T-helper 22 cell (primary cell): ENCODE measurements at places on chromosomes 2 and 18.

DNA sequence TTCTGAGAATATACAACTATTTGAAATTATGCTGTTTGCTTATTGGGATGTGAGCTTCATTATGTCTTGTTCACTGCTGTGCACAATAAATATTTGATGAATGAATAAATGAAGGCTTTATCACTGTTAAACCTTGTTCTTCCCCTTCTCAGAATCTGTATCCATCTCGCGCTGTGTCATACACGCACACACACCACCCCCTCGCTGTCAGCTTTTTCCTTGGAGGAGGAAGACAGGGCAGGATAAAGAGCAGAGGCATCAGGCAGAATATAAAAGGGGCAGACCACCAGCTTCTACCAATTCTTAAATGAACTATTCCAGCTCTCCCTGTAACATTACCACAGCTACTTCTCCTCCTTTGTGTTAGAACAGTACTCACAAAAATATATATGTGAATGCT is 75.0 kb downstream of the CD226 start:
- DNase-seq = no peak

GRCh38 chr2:86274265-86274917 is 63.0 kb downstream of the REEP1 start:
- no peak for DNase-seq

- no peak for DNase-seq
Measured at GRCh38 chr2:136255127-136255526, 137.2 kb upstream of the CXCR4 start.

DNA sequence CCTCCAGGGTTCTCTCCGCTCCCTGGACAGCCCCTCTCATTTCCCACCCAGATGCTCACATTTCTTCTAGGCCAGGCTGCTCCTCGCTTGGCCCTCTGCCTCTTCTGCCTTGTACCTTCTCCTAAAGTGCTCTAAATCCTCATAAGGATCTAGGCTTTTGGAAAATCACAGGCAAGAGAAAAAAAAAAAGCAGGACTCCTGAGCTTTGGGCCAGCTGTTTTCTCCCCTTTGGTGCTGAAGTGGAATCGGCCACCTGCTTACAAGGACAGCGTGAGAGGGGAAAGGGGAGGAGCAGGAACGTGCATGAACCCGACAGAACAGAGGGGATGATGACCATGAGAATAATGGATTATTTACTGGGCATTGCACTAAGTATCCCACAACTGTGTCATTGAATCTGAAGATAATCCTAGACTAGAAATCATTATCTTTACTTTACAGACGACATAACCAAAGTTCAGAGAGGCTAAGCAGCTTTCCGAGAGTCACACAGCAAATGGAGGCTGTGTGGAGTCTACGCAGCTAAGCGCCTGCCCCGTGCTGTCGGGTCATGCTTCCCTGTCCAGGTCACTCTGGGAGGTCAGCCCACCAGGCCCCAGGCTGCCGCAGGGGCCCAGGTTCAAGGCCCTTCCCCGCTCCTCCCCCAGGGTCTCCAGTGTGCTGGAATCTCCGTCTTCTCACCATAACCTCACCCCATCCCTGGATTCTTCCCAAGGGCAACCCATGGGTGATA is 141.9 kb downstream of the PXDN start:
- no peak for DNase-seq

DNA sequence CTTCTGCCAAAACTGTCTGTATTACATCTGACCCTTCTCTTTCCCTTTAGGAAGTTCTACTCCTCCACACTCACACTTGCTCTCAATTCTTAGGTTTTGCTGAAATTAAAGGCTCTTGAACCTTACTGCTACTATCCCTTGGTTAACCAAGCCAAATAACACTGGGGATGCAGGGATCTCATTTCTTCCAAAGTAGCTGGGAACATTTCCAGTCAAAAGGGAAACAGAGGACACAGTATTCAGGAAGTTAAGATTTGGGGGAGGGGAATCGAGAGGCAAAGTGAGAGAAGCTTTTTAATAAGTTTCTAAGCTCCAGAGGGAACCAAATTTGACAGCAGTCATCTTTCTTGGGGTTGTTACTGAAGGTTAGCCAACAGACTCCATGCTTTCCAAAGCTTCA is 6.2 kb downstream of the SEPTIN2 start:
- DNase-seq = no peak

DNA sequence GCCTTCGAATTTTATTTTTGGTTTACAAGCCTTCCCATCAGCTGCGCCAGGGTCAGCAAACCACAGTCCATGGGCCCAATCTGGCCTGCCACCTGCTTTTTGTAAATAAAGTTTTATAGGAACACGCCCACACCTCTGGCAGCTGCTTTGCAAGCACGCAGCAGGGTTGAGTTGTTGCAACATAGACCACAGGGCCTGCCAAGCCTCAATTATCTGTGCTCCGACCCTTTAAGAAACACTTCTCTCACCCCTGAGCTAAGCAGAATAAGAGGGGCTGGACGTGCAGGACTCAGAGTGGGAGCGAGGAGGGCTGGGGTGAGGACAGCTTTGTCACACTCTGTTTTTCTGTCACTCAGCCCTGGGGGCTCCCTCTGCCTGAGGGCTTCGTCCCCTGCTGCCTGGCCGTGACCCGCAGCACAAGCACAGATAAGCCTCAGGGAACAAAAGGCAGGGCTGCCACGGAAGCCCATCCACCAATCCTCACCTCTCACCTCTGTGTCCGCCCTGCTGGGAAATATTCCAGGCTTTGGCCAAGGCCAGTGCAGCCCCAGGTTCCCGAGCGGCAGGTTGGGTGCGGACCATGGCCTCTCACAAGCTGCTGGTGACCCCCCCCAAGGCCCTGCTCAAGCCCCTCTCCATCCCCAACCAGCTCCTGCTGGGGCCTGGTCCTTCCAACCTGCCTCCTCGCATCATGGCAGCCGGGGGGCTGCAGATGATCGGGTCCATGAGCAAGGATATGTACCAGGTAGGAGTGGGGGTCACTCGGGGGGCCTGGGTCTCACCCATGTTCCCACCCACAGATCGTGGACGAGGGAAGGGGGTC is at the start of gene AGXT:
AGXT (plus strand) TSS at position 539 of the 823 bp plus-strand sequence; CDS start at position 581, 42 bp downstream.
- no peak for DNase-seq

- no peak for DNase-seq
Measured at GRCh38 chr18:75587131-75587530, 159.6 kb upstream of the SMIM21 start.

DNA sequence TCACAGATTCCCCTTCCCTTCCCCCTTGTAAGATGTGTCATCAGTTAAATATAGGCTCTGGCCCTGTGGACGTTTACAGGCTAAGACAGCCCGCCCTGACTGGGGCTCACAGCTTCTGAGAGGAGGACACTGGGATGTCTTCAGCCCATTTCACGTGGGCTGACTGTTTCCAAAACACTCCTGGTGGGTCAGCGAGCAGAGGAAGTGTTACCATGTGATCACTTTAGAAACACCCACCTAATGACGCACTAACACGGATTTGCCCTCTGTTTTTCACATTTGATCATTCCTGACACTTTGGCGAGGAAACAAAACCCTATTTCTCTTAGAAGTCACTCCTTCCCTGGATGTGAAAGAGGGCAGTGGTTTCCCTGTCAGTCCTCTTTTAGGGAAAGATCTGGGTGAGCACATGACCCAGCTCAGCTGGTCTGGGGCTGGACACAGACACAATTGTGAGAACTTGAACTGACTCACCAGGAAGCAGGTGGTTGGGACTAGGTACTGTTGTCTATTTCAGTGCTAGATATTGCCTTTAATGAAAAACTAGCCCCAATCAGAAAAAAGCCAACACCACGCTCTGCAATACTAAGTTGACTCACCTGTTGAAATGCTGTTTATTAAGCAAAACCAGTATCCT is 38.8 kb downstream of the BMP10 start:
- DNase-seq = peak; percentile 8

- no peak for DNase-seq
Measured at GRCh38 chr2:235605312-235606003, 111.6 kb downstream of the AGAP1 start.

DNA sequence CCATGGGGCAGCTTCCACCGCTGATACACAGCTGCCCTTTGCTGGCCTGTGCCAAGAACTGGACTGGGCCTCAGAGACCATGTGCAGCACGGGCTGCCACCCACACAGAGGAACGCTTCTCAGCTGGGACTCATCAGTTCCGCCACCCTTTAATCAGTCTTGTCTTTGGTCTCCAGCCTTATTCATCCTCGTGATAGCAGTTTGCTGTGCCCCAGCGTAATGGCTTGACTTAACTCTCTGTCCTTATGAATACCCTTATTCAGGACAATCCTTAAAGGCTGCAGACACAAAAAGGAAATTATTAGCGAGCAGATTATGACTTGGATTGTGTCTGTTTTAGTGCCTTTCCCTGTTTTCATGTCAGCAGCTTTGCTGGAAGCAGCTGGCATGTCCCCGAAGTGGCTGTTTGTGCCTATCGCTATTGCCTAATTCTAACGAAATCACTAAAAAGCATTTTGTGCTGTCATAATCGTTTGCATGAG is 108.9 kb upstream of the DAPL1 start:
- DNase-seq = no peak

- DNase-seq = no peak
Measured at GRCh38 chr2:143460382-143460781, 331.2 kb downstream of the ARHGAP15 start.

GRCh38 chr2:72933646-72934151 is 16.4 kb downstream of the EMX1 start:
- DNase-seq = no peak

GRCh38 chr18:43992741-43993140 is 687.9 kb upstream of the SETBP1 start:
- DNase-seq = no peak

- DNase-seq = no peak
Measured at GRCh38 chr2:194714541-194714940, 942.5 kb upstream of the SLC39A10 start.

- DNase-seq = no peak
Measured at GRCh38 chr2:128448331-128449225, 129.9 kb upstream of the HS6ST1 start.

DNA sequence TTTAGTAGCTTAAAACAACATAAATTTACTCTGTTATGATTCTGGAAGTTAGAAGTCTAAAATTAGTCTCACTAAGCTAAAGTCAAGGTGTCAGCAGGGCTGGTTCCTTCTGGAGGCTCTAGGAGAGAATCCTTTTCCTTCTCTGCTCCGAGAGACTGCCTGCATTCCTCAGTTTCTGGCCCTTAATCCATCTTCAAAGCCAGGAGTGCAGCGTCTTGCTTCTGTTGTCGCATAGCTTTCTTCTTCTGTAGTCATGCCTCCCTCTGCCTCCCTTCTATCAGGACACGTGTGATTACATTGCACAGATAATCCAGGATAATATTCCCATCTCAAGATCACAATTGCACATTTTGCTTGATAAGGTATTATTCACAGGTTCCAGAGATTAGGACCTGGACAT is 35.1 kb downstream of the DAPL1 start:
- no peak for DNase-seq

- DNase-seq = no peak
Measured at GRCh38 chr2:26245810-26246209, 1.1 kb downstream of the HADHB start.

DNA sequence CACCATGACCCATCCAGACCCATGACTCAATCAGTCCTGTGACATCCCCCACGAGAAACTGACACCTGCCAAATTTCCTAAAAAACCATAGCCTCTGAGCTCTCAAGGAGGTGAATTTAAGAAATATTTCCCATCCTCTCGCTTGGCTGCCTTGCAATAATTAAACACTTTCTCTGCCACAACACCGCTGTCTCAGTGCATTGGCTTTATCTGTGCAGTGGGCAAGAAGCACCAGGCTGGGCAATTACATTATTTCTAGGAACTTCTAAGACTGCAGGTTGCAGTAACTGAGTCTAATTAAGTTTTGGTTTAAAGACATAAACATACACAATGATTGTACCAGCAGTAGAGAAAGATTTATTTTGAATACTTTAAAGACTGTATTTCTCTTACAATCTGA is 22.0 kb upstream of the RTTN start:
- no peak for DNase-seq

- no peak for DNase-seq
Measured at GRCh38 chr2:108074946-108075345, 88.6 kb downstream of the SLC5A7 start.

DNA sequence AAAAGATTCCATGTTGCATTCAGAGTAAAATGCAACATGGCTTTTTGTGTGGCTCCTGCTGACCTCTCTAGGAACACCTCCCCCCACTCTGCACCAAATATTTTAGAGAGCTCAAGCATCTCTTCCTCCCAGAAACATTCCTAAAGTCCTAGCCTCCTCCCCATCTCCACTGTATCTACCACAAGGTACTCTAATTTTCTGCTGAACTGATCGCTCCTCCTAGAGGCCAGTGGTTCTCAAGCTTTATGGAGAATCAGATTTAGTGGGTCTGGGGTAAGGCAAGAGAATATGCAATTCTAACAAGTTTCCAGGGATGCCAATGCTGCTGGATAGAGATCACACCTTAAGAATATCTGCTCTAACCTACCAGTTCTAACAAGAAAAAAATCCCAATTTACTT is 89.5 kb upstream of the HNRNPA3 start:
- no peak for DNase-seq

DNA sequence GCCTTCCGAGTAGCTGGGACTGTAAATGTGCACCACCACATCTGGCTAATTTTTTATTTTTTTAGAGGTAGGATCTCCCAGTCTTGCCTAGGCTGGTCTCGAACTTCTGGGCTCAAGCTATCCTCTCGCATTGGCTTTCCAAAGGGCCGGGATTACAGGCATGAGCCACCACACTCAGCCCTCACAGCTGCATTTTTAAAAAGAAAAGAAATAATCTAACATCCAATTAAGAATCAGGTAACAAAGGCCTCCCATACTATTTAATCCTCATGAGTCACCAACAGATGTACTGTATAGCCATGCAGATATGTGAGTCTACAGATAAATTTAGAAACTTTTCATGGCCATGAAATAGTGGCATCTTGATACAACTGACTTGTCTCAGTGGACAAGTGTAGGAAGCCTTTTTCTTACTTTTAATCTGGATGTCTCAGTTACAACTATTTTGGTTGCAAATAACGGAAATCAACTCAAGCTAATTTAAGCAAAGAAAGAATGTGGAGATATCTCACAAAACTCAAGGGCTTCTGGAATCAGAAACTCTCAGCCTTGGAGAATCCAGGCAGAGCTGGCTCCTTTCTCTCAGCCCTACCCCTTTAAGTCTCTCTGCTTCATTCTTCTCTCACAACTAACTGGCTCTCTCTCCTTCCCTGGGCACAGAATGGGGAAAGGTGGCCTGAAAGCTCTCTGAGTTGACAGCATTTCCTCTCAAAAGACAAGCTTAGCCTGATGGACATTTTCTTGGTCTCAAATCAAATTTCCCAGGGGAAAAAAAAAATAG is 12.8 kb upstream of the PPM1B start:
- no peak for DNase-seq

DNA sequence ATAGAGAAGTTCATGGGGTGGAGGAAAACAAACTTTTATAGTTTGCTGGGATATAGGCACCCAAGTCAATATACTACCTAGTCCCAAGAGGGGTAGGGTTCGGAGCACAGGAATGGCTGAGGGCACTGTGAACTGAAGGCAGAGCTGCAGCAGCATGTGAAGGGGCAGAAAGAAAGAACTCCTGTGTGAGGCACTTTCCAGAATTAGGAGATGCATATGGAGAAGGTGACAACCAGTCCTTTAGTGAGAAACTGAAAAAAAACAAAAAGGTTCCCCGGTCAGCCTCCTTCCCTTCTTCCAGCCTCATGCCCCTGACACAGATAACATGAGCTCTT is 429.1 kb downstream of the DSC3 start:
- no peak for DNase-seq

DNA sequence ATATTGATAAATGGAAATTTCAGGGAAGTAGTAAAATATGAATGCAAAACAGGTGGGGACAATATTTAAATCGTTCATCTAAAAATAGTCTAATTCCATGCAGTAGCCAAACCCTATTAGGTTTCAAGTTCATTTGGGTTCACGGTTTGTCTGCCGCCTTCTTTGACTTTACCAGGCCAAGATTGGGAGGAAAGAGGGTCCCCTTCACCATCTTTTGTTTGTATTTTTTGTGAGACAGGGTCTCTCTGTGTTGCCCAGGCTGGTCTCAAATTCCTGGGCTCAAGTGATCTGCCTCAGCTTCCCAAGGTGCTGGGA is 98.5 kb upstream of the ATL2 start:
- DNase-seq = no peak
